Type B pancreatic cell (in vitro differentiated cells): ENCODE measurements at places on chromosomes 5 and 9.

GRCh38 chr5:122366501-122366900, 54.5 kb downstream of the SNCAIP start:
- no peak for DNase-seq

DNA sequence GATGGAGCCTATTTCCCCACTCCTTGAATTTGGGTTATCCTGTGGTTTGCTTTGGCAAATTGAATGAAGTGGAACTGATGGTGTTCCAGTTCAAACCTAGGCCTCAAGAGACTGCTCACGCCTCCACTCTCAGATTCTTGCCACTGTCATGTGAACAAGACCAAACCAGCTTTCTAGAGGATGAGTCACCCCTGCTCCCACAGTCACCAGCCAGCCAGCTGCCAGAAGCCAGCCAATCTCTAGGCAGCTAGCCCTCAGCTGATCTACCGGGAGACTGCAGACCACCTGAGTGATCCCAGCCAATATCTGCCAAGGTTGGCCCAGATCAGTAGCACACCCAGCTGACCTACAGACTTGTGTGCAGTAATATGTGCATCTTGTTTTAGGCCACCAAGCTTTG, 300.6 kb downstream of the TMEM38B start:
- no peak for DNase-seq

DNA sequence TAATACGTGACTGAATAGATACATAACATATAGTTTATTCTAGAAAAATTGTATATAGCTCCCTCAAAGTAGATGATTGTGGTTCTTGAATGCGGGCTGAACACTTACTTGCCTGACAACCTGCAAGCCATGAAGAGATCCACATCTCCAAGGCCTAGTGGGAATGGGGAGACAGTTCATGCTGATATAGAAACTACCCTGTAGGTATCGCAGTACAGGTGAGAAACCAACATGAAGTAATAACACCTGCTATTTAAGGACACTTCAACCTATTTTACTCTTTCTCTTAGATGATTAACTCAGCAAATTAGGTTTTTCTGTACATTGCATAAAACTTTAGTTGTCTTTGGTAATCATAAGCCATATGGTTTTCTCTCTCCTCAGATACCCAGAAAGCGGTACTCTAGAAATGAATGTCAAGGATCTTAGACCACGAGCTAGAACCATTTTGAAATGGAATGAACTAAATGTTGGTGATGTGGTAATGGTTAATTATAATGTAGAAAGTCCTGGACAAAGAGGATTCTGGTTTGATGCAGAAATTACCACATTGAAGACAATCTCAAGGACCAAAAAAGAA, 47.3 kb downstream of the UHRF2 start:
- DNase-seq: no peak

DNA sequence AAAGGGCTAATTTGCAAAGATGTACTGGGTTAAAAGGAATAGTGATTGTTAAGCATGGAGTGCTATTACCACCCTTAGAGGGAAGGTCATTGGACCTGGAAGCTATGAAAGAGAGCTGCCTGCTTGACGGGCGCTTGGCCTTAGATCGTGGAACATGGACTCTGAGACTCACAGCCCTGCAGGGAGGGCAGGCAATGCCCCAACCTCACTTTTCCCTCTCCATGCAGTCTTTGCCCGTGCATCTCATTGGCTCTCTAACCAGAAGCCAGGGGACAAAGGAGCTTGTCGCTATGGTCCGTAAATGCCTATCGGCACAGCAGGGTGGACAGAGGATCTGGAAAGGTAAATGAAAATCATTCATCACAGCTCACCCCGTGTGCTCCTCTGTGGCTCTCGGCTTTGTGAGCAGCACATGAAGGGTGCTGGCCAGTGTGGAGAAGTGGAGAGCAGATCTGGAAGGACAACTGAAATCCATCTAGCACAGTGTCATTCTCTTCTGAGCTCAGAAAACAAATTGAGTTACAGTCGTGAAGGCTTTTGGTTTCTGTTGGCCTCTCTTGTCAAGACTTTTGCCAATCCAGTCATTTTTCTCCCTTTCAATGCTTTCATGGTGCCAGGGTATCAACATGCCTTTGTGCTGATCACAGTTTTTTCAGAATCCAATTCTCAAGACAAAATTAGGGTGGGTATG, 186.2 kb downstream of the SNX18 start:
- DNase-seq: no peak

- DNase-seq: no peak
Measured at GRCh38 chr5:9439531-9440292, 106.2 kb downstream of the SEMA5A start.

DNA sequence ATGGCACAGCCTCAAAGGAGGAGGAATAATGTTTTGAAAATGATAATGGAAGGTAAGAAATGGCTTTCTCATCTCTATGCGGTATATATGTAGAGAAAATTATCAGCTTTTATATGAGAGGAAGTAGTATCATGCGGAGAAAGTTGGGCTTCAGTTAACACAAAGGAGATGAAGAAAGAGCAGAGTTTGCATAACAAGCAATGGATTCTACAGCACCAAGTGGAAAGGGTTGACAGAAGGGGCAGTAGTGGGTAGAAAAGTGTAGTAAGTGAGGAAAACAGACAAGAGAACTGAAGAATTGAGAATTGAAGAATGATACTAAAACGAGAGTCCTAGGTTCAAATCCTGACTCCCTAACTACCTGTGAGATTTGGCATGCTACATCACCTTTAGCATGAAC, 51.0 kb downstream of the GNG10 start:
- DNase-seq: no peak

GRCh38 chr5:156379206-156379605, 52.2 kb downstream of the SGCD start:
- no peak for DNase-seq

DNA sequence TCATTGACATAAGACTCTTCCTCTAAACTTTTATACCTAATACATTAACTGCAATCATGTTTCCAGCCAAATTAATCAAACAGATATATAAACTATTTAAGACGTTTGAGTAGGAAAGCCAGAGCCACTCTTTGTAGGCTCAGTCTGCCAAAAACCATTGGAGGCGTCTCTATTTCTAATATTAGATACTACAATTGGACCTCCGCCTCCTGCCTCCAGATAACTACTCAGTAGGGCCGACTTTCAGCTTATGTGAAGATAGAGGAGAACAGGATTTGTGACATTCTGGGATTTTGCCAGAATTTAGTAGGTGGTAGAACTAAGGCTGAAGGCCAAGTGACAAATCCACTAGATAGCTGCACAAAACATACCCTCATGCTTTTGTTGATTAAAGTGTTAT, 463.0 kb downstream of the CETN3 start:
- DNase-seq: no peak
